ENCODE measurements at places on chromosomes 3 and 15.
A peak's percentile ranks its signal among the peaks of the same experiment; 100 is the strongest.

DNA sequence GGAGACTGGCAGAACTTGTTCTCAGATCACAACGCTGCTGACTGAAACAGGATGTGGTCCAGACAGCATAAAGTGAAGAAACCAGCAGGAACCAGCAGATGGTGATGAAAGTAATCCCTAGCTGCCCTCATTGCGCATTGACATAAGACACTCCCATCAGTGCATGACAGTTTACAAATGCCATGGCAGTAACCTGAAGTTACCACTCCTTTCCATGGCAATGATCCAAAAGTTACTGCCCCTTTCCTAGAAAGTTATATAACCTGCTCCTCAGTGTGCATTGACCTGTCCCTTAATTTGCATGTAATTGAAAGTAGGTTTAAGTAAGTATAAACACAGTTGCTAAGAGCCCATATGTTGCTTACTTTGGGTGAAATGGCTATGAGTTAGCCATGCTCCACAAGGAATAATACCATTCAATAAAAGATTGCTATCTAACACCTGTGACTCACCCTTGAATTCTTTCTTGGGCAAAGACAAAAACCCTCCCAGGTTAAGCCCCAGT, 149.1 kb upstream of the CD96 start:
- DNase-seq: no peak

- DNase-seq: no peak
These were observed 61.9 kb upstream of the ROPN1 start for GRCh38 chr3:124053871-124054270.

GRCh38 chr3:94372026-94372425, 309.2 kb downstream of the NSUN3 start:
- no peak for DNase-seq

DNA sequence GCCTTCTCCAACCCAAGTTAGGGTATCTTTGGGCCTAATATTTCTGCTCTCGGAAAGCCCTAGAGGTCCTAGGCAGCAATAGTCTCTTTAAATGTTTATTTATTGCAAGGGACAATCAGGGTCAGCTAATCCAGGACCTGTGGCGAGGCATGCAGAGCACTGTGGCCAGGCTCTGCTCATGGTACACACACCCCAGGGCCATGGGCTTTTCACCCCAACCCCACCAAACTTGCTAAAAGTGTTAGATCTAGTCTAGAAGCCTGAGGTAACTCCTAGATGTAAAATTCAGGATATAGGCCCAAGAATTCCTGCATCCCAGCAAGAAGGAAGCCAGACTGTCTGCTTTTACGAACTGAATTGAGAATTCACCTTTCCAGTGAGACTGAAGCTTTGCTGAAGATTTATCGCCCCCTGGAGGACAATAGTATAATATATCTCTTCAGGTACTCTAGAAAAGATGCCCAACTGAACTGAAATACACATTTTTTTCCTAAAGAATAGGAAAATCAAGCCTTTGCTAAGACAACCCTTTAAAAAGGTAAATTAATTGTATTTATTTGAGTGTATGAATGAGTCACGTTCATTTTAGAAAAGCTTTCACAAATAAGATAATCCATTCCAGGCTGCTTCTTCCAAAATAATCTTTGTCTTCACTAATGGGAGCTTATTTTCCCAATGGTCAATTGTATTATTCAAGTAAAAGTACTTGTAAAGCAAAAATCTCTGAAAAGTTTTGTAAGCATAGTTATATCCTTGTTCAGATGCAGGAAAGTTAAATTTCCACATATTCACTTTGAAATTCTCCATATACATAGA, 89.8 kb downstream of the LRRC3B start:
- DNase-seq: peak; percentile 58

- no peak for DNase-seq
These were observed 39.6 kb downstream of the SMAD6 start for GRCh38 chr15:66741646-66742045.

GRCh38 chr15:65058394-65059368, 9.1 kb downstream of the RASL12 start:
- DNase-seq: no peak

DNA sequence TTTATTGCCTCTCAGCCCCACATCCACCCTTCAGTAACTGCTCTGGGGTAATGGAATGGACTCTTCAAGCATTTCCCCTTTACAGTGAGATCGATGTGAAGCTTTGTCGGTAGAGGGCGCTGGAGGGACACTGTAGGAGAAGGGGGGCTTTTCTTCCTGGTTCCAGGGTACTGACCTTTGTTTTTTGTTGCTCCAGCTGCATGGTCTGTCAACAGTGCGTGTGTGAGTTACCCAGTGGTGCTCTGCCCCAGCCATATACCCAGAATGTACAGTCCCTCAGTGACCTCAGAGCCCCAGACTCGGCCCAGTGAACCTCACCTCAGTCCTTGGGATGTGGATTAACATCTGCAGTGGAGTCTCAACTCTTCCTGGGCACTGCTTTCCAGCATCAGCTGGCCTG, 180.3 kb upstream of the TSC22D2 start:
- no peak for DNase-seq

DNA sequence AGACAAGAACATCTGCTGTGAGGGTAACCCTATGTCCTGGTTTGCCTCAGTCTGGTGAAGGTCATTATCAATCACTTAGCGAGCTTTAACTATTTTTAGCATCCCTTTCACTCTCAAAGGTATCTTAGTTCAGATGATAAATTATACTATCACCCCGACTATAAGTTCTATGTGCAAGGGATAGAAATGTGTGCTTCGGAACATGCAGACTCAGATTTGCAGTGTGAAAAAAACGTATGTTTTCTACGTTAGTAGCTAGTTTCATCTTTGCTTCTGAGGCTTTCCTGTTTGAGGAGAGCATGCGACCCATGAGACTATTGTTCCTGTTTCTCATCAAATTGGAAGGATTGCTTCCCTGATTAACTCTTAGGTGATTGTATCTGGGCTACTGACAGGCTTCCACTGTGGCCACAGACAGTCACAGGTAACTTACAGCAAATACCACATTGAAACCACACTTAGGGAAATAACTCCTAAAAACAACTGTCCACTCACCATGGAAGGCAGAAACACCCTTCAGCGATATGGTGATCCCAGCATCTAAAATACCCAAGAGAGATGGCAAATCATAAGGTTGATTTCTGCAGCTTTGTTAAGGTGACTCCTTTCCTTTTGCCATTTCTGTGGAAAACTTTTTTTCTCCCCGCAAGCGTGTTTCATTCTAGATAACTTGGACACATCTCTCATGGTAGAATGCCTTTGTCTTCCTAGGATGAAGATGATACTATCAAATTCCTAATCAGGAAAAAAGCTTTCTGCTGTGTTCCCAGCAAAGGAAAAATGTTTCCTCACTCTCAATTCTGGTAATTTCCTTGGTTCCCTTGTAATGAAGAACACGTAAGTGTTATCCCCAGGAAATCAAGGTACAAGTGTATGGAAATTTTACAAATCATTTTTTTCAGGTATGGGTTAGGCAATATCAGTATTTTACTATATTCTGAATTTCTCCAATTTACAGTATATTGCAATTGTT, 5.2 kb downstream of the GCSAM start:
- no peak for DNase-seq

DNA sequence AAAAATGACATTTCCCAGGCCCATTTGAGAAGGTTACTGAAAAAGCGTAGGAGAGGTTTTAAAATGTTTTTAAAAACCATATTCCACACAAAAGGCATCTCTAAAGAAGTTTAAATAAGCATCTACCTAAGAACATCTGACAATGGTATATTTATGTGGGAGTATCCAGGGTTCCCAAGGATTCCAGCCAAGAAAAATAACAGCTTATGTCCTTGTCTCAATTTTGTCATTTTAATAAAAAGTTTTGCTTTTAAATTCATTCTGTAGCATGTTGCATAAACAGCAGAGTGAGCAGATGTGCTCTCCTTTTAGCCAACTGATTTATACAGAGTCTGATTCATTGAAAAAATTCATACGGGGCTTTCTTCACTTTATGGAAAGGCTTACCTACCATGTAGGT, 129.9 kb downstream of the LRRC3B start:
- no peak for DNase-seq

DNA sequence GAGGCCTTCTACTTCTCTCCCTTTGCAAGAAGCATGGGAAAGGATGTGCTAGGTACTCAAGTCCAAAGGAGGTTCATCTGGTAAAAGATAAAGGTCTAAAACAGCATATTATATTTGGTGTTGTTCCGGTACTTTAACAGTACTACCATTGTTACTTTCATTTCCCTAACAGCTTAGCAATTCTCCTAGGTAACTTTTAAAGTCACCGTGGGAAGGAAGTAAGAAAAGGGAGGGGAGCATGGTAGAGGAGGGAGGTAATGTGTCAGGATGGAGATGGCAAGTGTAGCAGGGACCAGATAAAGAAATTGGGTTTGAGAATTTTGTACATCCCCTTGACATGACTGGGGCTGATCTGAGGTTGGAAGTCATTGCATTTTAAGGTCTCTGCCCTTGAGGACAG, 89.4 kb upstream of the SKOR1 start:
- no peak for DNase-seq

DNA sequence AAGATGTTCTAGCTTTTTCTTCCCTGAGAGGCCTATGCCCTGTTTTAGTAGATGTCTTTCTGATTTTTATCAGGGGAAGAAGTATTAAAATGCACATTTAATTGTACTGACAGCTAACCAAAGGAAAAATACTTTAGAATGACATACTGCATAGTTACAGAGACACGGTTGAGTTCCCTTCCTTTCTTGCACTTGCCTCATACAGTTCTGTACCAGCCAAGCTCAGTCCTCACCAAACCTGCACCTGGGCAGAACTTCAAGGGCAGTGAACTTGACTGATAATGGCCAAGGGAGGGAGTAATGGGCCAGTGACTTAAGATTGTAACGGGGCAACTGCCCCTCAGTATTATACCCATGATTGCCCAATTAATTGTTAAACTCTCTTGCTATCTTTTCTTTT, 34.1 kb upstream of the RASGRP1 start:
- no peak for DNase-seq

DNA sequence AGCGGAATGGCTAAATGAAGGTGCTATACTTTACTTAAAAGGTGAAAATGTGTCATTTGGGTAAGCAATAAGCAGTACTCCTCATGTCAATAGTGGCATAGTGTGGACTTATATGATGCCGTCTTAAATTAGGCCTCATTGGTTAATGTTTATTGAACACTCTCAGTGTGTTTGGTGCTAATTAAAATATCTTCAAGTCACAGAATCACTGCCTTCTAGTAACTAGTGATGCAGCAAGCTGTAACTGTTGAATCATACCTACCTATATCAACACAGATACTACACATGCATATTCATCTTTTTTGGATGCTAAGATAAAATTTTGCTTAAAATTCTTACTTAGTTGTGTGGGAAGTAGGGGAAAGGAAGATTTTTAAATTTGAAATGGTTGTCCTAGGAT, 30.7 kb downstream of the ARHGAP31 start:
- DNase-seq: no peak

DNA sequence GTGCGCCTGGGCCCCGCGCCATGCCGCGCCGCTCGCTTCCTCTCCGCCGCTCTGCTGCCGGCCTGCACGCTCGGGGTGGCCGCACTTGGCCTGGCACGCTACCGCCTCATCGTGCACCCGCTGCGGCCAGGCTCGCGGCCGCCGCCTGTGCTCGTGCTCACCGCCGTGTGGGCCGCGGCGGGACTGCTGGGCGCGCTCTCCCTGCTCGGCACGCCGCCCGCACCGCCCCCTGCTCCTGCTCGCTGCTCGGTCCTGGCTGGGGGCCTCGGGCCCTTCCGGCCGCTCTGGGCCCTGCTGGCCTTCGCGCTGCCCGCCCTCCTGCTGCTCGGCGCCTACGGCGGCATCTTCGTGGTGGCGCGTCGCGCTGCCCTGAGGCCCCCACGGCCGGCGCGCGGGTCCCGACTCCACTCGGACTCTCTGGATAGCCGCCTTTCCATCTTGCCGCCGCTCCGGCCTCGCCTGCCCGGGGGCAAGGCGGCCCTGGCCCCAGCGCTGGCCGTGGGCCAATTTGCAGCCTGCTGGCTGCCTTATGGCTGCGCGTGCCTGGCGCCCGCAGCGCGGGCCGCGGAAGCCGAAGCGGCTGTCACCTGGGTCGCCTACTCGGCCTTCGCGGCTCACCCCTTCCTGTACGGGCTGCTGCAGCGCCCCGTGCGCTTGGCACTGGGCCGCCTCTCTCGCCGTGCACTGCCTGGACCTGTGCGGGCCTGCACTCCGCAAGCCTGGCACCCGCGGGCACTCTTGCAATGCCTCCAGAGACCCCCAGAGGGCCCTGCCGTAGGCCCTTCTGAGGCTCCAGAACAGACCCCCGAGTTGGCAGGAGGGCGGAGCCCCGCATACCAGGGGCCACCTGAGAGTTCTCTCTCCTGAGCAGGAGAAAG, 951 bp downstream of the GPR62 start:
- no peak for DNase-seq

GRCh38 chr3:55899887-55900286, 412.8 kb upstream of the WNT5A start:
- DNase-seq: peak; percentile 24

GRCh38 chr3:129211772-129212171, 28.1 kb upstream of the CNBP start:
- DNase-seq: peak; percentile 76

All from RKO (cell line).